Panc1 (cell line): ENCODE measurements at places on chromosomes 12 and 14. TPM values are rescaled to one million over a fixed set of nuclear protein-coding genes. Genes with fewer than 3 reads are reported as not detected.

The FAM181A gene
- total RNA-seq: not detected

The DNM1L gene
- 91.8 TPM for total RNA-seq

The ALX1 gene
- 0.23 TPM for total RNA-seq

The CRADD gene
- total RNA-seq: 7.0 TPM

The ANKRD33 gene
- 0.21 TPM for total RNA-seq

The TTC9 gene
- 0.49 TPM for total RNA-seq

The TAS2R8 gene
- not detected for total RNA-seq

The RFX4 gene
- total RNA-seq: not detected

- no peaks in the 10 kb centered on the region for H3K27me3 ChIP-seq
- H3K4me1 ChIP-seq: no peaks in the 10 kb centered on the region
- no peak overlapping the region for H3K27ac ChIP-seq
- no peak overlapping the region for H3K4me3 ChIP-seq
Observed at GRCh38 chr12:22536971-22537544, 7.3 kb downstream of the C2CD5 start.

DNA sequence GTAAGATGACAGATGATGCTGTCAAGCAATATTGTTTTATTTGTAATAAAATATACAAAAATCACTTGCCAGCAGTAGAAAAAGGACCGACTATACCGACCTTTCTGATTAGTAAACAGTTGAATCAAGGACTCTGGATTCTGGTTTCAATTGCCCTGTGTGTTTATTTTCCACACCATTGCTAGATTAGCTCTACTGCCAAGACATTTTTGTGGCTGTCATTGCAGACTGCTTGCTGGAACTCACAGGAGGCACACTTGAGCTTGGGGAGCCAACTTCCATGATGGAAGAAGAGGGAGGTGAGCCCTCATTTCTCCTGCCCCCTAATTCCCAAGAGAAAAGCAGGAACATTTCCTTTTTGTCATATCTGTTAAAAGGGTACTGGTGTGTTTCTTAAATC is 51.3 kb downstream of the MAPKAPK5 start:
- no peak for DNase-seq
- H3K27ac ChIP-seq: no peak overlapping the region
- H3K36me3 ChIP-seq: peaks cover 21% of the 10 kb centered on the region; the same call in 1 of the 2 replicates
- H3K27me3 ChIP-seq: no peaks in the 10 kb centered on the region
- no peak overlapping the region for H3K4me3 ChIP-seq

DNA sequence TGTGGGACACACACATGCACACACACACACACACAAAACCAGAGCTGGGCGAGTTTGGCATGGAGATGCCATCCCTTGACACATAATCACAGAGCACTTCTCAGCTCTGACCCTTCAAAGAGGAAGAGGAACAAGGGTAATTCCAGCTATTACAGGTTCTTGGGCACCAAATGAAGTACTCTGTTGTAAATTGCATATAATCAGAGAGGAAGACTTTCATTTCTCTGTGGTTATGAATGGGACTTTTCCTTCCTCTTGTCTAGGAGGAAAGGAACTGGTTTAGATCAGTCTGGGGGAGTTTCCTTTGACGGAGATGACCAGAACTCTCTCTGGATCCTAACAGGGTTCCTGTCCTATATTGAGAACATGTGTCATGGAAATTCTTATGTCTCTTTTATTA is 26.4 kb upstream of the FGF6 start:
- no peaks in the 10 kb centered on the region for H3K36me3 ChIP-seq
- H3K27me3 ChIP-seq: 0 out of 2 replicates have a peak, but pooled peaks cover 2% of the 10 kb centered on the region

- H3K36me3 ChIP-seq: no peaks in the 10 kb centered on the region
- H3K4me3 ChIP-seq: no peak overlapping the region
- no peaks in the 10 kb centered on the region for H3K27me3 ChIP-seq
- no peak for DNase-seq
- no peaks in the 10 kb centered on the region for H3K4me1 ChIP-seq
- no peak overlapping the region for H3K27ac ChIP-seq
Observed at GRCh38 chr14:74563233-74563585, 48.8 kb downstream of the LTBP2 start.

- H3K27me3 ChIP-seq: no peaks in the 10 kb centered on the region
- DNase-seq: no peak
- no peak overlapping the region for H3K27ac ChIP-seq
Observed at GRCh38 chr14:92437309-92437708, 76.3 kb upstream of the RIN3 start.

DNA sequence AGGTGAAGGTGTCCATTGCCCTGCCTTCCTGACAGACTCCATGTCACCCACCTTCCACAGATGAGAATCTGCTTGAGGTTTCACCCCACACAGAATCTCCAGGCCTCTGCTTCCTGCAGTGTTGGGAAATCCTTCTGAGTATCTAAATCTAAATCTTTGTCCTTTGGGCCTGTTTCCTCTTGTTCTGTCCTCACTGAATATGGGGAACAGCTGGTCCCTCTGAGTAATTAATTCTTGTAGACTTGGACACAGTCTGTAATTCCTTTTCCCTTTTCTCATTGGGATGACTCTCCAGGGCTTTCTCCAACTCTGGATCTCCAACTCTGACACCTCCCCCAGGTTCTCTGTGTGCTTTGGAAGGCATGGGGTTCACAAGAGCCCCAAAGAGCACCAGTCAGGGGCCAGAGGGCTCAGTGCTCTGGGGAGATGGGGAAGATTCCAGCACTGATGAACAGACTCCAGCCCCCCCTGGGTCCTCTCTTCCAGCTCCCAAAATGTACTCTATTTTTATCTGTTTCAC is 2.3 kb upstream of the ACVRL1 start:
- no peaks in the 10 kb centered on the region for H3K4me1 ChIP-seq
- DNase-seq: no peak
- H3K27me3 ChIP-seq: no peaks in the 10 kb centered on the region
- H3K27ac ChIP-seq: no peak overlapping the region

DNA sequence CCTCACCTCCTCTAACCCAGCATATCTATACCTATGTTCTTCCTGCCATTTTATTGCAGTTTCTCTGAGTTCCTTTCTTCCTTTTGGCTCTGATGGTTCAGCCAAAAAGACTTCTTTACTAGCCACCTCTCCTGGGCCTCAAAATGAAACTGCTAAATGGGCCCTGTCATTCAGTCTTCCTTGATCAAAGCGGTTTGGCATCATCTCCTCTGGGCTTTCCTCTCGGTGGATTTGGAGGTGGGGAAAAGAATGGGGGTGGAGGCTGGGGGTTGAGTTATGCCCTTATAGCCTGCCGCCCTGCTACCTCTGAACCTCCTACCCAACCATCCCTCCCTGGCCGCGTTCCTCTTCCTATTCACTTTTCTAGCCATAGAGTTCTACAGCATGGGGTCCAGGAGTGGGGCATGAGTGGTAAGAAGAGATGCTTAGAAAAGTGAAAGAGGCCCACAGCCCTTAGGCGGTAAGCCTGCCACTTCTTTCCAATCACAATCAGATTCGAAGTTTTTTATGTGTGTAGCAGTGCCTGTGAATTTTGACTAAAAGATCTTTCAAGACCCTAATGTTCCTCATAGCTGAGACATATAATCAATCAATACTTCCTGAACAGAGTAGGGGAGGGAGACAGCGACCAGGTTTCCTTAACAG is 2.5 kb downstream of the AJUBA start:
- H3K27me3 ChIP-seq: no peaks in the 10 kb centered on the region
- H3K27ac ChIP-seq: peak overlapping the region; percentile 96
- peaks cover 29% of the 10 kb centered on the region for H3K4me1 ChIP-seq
- H3K36me3 ChIP-seq: no peaks in the 10 kb centered on the region; the same call in 1 of the 2 replicates
- H3K4me3 ChIP-seq: peak overlapping the region; percentile 66

DNA sequence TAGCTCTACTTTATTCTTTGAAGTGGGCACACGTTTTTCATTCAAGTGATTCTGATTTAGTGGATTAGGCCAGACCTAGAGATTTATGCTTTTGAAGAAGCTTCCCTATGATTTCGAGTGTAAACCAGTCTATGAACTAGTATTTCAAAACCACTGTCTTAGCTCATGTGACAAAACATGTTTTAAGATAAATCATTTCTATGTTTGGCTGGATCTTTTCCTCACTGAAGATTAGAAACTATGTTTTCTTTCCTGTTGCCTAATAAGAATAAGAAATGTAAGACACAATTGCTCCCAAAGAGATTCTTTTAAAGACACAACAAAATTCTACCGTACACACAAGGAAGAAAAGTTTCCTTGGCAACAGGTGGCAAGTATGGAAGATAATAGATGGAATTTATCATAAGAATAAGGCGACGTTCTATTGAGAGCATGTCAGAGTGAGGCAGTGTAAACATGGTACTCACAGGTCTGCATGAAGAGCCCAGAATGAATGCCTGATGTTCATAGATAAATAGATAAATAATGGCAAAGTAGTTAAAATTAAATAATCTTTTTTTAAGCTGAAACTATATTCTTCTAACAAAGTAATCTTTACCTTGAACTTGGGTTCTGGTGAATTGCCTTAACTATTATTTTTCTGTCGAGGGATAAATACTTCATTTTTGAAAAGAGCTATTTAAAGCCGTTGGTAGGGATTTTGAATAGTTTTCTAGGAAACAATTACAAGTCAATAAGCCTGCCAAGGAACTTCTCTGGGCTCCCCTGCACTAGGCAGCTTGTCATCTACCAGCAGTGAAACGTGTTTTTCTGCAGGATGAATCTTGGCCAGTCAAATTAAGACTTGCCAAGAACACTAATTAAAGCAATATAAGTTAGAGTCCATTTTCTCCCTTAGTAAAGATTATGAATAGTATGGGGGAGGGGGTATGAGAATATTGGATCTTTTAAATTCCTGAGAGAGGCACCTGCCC is 34.1 kb upstream of the C12orf75 start:
- no peaks in the 10 kb centered on the region for H3K4me1 ChIP-seq
- no peaks in the 10 kb centered on the region for H3K36me3 ChIP-seq
- no peak for DNase-seq
- H3K4me3 ChIP-seq: no peak overlapping the region

DNA sequence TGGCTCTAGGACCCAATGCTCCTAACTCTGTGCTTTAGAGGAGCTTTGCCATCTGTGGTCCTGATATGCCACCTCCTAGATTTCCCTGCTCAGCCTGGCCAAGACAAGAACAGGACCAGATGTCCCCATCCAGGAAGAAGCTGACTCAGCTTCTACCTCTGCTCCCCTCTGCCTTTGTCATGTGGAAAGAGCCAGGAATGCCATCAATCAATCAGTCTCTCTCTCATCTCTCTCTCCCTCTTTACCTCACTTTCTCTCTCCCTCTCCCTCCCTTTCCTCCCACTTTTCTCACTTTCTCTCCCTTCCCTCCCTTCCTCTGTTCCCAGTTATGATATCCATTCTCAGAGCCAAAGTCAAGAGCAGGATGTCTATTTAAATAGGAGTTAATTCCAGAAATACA is 892.5 kb upstream of the TMEM132C start:
- DNase-seq: no peak
- no peaks in the 10 kb centered on the region for H3K36me3 ChIP-seq
- no peaks in the 10 kb centered on the region for H3K27me3 ChIP-seq
- no peak overlapping the region for H3K4me3 ChIP-seq
- no peak overlapping the region for H3K27ac ChIP-seq
- no peaks in the 10 kb centered on the region for H3K4me1 ChIP-seq

GRCh38 chr12:102601621-102602020 is 121.3 kb upstream of the IGF1 start:
- H3K4me3 ChIP-seq: no peak overlapping the region
- H3K27me3 ChIP-seq: no peaks in the 10 kb centered on the region
- DNase-seq: no peak
- no peaks in the 10 kb centered on the region for H3K4me1 ChIP-seq

DNA sequence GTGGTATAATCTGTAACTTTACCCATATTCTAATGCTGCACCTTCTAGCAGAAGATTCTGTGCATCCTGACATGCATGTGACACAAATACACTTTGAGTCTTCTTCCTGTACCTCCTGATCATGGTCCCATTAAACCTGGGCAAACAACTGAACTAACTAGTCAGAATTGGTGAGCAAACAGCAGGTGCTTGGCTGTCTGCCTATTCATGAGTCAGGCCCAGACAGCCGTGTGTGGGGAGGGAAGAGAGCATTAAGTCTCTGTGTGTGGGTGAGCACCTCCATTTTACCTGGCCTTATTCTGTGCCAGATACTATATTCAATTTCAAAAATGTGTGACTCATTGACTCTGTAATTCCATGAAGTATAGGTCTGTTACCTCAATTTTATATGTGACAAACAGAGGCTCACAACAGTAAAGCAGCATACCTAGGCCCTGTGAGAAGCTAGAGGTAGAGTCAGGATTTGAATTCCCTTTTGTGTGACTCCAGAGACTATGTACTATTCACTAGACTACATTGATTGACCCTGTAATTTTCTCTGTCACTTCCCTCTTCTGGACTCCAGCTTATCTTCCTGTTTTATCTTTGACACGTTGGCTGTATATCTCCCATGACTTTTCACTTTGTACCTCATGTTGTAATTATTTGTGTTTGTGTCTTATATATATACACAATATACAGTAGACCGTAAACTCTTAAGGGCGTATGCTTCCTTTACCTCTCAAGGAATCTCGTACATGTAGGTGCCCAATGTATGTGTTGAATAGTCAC is 32.2 kb downstream of the SUSD6 start:
- peak; percentile 82 for DNase-seq
- H3K27me3 ChIP-seq: no peaks in the 10 kb centered on the region
- no peak overlapping the region; the same call in 1 of the 2 replicates for H3K27ac ChIP-seq
